ENCODE measurements at places on chromosomes 12 and 14.
A peak's percentile ranks its signal among the peaks of the same experiment; 100 is the strongest.

DNA sequence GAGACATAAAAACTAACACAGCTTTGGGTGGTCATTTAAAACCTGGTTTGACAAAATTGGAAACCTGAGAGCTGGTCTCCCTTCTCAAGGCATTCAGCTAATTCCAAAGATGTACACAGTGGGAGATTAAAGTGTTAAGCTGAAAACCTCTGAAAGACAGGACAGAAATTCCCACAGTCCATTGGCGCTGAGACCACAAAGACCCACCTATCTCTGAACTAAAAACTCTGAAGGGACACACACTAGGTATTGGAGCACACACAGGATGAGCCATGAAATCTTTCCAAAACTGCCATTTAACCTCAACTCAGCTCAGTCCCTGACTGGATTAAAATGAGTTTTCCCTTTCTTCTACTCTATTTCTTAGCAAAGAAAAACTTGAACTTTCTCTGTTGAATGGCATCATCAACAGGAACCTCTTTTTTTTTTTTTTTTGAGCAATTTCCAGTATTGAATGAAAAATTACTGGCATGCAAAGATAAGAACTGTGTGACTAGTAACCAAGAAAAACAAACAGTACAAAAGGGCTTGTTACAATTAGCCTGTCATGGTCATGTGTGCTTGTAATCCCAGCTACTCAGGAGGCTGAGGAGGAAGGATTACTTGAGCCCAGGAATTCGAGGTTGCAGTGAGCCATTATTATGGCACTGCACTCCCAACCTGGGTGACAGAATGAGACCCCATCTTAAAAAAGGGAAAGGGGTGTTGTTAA, 82.4 kb downstream of the IPO8 start:
- DNase-seq = no peak

GRCh38 chr14:61343991-61344405, 22.6 kb downstream of the PRKCH start:
- no peak for DNase-seq

DNA sequence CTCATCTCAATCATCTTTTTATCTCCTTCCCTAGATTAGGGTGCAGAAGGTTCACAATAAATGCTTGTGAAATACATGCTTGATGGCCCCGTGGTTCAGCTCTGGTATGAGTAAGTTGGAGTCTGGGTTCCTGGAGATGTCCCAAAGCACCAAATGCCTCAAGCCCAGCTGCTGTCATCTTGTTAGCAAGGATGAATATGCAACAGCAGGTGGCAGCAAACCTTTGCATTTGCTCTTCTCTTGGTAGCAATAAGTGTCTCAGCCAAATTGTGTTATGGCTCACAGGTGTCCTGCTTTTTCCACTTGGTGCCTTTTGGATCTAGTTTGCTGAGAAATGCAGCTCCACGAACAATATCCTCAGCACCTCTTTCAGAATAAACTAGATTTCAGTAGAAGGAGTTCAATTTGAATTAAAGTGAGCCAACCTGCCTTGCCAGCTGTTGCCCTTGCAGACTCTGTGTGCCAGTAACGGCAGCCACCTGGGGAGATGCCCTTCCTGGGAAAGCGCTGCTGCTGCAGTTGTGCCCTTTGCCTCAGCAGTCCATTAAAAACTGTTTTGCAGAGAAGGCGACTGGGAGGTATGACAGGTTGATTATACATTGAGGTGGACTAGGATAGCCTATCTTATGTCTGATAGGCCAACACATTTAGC, 417.3 kb downstream of the SNAPC1 start:
- peak; percentile 63 for DNase-seq

- DNase-seq = no peak
Measured at GRCh38 chr14:63995285-63995684, 142.5 kb downstream of the SYNE2 start.
